ENCODE measurements at places on chromosomes 4 and X.
A peak's percentile ranks its signal among the peaks of the same experiment; 100 is the strongest.

- DNase-seq, result peak; percentile 61
Observed at GRCh38 chr4:121900132-121900983, 30.1 kb upstream of the BBS7 start.

- no peak for DNase-seq
Observed at GRCh38 chrX:154028502-154029184, 8.9 kb upstream of the IRAK1 start.

DNA sequence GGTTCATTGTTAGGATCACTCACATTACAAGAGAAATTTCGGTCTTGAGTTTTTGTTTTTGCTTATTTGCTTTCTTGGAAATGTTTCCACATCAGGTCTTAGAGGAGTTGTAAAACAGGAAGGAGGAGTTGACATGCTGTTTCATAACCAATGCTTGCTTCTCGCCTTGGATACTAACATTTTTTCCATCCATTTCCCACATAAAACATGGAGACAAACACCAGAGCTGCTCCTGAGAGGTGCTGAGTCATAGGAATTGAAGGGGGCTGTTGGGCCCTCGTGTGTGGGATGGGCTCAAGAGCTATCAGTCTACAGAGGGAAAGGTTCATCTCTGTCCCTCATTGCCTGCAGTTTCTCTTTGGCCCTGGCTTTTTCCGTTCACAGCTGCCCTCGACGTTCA lies 29.9 kb downstream of the TBL1X start:
- DNase-seq, result no peak

GRCh38 chr4:138789796-138790195 lies 225.8 kb upstream of the NOCT start:
- DNase-seq, result no peak

DNA sequence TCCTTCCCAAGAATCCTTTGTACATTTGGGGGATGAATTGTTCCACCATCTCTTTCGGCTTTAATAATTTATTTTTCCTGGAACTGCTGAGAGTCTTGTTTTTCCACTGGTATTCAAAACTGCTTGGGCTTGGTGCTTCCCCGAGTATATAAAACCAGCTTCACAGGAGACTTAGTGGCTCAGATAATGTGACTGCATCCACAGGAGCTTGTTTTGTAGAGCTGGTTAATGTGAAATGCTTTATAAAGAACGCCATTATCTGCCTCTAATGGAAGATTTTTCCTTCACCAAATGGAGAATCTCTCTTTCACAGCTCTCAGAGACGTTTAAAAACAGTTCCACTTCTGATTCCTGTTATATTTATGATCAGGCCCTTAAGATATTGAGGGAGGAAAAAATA lies 935.5 kb downstream of the RAB28 start:
- DNase-seq, result no peak

DNA sequence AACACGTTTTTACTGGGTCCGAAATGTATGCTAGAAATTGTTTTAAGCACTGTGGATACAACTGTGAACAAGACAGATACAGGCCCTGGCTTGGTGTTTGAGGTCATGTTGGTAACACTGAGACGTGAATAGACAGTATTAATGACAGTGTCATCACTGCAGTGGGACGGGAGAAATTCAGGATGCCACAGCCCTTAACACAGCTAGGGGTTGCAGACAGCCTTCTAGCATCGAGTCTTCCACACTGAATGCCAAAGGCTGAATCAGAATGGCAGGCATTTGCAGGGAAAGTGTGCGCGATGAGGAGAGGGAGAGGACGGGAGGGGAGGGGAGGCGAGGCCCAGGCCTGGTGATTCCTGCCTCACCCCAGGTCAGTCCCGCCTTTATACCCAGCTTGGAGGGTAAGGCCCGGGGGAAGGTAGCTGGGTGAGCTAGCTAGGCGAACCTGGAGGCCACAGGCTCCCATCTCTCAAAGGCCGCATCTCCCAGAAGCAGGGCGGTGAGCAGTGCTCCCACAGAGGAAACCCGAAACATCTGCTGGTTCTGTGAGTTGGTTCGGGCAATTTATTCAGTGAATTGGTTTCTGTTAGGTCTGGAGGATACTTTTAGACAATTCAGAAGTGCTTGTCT lies 44.1 kb upstream of the CLDN24 start:
- DNase-seq, result no peak

DNA sequence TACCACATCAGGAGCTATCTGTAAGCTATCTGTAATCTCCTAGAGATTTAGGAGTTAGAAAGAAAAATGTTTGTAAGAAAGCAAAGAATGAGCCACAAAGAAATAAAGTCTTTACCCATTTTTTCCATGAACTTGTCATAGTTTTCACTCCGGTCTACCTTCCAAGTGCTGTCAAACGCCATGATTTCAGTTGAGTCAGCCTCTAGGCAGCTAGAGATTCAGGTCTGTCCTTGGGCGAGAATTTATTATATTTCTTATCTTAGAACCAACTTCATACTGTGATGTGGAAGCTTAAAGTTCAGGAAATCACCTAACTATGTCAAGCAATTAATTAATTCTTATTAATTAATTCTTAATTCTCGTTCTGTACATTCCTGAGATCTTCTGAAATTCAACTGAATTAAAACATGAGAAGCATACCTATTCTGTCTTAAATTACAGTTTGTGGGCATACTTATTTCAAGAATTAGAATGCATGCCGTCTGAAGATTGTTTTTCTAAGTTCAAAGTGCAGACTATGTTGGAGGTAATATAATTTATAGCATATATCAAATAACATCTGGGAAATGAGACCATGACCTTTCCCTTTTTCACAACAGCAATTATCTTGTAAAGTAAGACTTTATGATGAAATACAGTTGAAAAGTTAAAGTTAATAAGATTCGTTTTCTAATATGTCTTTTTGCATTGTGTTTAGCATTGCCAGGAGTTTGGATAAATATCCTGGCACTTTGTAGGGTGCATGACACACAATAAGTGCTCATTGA lies at the start of gene FABP2:
FABP2 (minus strand) TSS at position 218 of the 767 bp plus-strand sequence; CDS start at position 182, 36 bp downstream.
- no peak for DNase-seq
